ENCODE measurements at places on chromosomes 13 and 19. TPM values are rescaled to one million over a fixed set of nuclear protein-coding genes. Genes with fewer than 3 reads are reported as not detected.
A peak's percentile ranks its signal among the peaks of the same experiment; 100 is the strongest.

GRCh38 chr13:37657134-37657533, 58.6 kb upstream of the POSTN start:
- DNase-seq = no peak

DNA sequence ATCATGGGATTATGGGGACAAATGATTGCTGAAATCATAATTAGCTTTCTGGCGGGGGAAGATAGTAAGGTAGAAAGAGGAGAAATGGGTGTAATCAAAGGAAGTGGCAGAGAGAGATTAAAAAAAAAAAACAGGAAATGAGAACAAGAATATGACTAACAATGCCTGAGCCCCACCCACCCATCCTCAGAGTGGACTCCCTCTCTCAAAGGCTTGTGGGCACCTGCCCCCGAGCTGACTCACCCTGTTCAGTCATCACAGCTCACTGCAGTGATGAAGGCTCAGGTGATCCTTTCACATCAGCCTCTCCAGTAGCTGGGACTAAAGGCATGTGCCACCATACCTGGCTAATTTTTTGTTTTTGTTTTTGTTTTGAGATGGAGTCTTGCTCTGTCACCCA, 26.4 kb upstream of the TPT1 start:
- no peak for DNase-seq

DNA sequence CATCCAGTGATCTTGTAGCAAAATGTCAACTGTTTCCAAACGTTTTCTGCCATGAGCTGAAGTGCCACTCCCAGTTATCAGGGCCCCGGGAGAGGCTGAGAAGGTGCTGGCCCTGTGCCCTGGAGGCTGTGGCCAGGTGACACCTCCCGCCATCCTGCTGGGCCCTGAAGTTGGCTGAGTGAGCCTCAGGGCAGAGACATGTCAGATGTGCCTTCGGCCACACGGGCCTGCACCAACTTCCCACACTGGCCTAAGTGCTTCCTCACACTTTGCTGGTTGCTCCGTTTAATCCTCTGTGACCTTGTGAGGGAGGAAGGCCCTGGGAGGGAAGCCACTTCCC, 4.8 kb downstream of the ADPRHL1 start:
- no peak for DNase-seq

DNA sequence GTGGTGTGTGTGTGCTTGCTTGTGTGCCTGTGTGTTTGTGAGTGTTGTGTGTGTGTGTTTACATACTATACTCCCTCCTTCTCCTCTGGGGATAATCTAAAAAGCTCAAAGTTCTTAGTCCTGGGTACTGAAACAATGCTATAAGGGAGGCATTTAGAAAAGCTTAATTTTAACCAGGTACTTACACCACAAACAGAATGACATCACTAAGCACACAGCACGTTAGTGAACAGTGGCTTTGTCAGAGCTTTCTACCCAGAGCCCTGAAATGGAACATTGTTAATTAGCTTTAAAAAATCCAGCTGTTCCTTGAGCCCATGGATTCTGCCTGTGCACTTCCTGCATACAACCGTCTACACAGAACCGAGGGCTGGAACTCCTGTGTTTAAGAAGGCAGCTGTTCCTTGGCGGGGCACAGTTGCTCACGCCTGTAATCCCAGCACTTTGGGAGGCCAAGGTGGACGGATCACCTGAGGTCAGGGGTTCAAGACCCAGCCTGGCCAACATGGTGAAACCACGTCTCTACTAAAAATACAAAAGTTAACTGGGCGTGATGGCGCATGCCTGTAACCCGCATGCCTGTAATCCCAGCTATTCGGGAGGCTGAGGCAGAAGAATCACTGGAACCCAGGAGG, 69.6 kb upstream of the RNF113B start:
- DNase-seq = no peak

GRCh38 chr13:88303157-88303556, 632.0 kb downstream of the SLITRK5 start:
- DNase-seq = no peak

DNA sequence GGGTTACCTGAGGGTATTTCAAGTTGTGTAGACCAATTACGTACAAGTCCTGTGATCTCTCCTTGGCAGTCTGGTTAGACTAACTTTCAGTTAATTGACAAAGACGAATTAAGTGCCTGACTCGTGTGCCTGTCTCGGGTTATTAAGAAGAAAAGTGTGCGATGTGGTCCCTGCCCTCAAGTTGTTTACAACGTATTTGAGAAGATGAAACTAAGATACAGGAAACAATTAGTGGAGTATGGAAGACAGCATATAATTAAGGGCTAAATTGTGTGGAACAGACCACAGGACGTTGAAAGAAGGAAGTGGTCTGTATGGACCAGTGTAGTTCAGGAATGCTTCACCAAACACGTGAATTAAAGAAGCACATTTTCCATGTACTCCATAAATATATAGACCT, 49.2 kb downstream of the KLF5 start:
- no peak for DNase-seq

DNA sequence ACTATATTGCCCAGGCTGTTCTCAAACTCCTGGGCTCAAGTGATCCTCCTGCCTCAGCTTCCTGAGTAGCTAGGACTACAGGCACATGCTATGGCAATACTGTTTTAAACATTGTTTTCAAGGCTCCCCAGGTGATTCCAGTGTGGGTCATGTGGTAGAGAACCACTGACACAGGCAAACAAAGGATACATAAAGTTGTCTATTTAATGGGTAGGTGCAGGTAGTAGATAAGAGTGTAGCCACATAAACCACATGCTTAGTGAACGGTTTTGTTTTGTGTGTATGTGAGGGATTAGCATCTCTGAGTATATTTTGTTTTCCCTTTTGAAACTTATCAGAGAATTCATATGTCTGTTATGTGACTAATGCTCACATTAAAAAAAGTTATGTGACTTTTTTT, 36.7 kb downstream of the USPL1 start:
- no peak for DNase-seq

DNA sequence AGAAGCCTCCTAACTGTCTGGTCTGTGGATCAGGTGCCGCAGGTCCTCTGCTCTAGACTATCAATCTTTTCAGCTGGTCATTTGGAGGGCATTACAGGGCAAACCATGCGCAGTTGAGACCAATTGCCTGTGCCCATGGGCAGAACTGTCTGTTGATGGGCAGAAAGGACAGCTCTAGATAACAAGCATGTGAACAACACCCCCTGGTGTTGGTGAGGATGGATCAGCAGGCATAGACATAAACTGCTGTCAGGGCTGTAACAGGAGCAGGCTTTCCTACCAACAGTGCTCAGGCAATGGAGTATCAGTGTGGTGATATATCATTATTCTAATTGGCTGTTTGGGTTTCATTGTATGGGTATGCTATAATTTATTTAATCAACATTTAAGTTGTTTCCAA, 104.7 kb upstream of the KL start:
- no peak for DNase-seq

GRCh38 chr13:34678154-34678553, 263.9 kb upstream of the NBEA start:
- no peak for DNase-seq

DNA sequence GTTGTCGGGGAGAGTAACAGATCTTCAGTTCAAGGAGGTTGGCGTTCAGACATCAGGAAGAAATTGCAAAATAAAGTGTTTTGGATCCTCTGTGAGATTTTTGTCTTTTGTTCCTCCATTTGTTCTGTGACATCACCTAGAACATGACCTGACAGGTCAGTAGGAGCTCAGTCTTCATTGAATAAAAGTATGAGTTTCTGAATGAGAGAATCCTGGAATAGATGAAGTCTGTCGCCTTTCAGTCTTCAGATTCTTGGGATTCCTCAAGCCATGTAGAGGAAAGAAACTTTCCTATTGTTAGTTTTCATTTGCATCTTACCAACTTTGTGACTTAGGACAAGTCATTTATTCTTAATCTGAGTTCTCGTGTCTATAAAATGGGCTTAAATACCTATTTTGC, 14.4 kb downstream of the ARHGAP35 start:
- DNase-seq = no peak

GRCh38 chr13:80361883-80362327, 21.0 kb upstream of the SPRY2 start:
- peak; percentile 19 for DNase-seq

- no peak for DNase-seq
Measured at GRCh38 chr13:26771796-26772195, 11.2 kb upstream of the GPR12 start.

DNA sequence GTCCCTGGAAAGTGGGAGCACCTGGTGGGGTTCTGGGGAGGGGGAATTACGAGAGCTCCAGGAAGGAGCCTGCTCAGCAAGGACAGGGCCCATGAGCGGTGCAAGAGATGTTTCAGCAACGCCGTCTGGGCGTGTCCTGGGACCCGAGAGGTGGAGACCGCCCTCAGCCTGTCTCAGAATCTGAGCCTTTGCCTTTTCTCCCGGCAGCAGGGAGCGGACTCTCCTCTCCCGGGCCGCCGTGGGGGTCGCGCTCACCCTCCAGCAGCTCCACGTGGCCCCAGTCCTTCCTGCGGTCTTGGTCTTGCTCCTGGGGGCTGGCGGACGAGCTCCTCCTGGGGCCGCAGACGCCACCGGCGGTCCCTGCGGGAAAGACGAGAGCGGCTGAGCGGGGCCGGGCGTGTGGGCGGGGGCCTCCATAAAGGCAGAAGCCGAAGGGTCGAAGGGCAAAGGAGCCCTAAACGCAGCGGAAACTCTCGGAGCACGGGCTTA, 714 bp downstream of the POLRMT start:
- DNase-seq = peak; percentile 52

DNA sequence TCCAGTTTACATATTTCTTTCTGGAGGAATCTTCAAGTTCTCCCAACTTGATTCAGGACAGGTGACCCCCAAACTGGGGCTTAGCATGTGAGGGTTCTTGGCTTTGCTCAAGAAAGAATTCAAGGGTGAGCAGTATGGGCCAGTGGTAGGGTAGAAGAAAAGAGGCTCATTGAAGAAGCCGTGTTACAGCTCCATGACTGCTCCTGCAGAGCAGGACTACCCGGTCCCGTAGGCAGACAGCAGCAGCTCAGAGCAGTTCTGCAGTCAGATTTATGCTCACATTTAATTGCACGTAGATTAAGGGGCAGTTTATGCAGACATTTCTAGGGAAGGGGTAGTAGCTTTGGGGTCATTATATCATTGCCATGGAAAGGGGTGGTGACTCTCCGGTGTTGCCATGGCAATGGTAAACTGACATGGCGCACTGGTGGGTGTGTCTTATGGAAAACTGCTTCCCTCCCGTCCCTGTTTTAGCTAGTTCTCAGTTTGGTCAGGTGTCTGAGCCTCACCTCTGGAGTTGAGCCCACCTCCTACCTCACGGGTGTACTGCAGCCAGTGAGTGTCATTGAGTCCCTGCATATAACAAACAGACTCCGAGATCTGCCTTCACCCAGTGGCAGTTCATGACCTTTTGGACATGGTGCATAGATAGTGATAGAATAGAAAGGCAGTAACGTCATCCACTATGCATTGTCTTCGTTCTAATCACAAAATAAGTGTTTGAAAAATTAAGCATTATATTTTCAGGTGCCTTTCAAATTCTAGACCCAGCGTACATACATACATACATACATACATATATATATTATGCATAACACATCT, 16.0 kb upstream of the ZNF792 start:
- no peak for DNase-seq

GRCh38 chr13:98839856-98840769, 87.6 kb upstream of the SLC15A1 start:
- peak; percentile 62 for DNase-seq

DNA sequence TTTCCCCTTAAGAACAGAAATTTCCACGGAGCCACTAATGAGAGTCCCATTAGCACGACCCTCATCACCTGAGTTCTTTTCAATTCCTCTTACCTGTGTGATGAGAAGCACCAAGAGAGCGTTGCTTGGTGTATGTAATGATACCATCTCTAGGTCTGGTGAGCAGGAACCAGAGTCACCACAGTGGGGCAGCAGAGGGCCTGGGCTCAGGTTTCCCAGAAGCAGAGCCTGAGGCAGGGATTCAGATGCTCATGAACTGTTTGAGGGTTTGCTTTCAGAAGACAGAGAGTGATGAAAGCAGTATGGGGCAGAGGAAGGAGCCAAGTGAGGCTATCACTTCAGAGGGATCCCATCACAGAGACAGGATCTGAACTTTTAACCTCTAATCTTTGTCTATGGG, 3.1 kb upstream of the PTPRH start:
- DNase-seq = peak; percentile 40

Gene RPL36
- 1,097 TPM for total RNA-seq

Gene JAK3
- 1.3 TPM for total RNA-seq

Gene ADM5
- 11.8 TPM for total RNA-seq

Gene BRME1
- 15.1 TPM for total RNA-seq

Gene SIAH3
- 0.42 TPM for total RNA-seq
